Amniotic epithelial cell (primary cell): ENCODE measurements at places on chromosomes 2 and 18.

GRCh38 chr2:105362862-105363591 lies 25.7 kb downstream of the C2orf49 start:
- DNase-seq = no peak

GRCh38 chr2:151486053-151486452 lies 76.4 kb downstream of the RIF1 start:
- DNase-seq = no peak

DNA sequence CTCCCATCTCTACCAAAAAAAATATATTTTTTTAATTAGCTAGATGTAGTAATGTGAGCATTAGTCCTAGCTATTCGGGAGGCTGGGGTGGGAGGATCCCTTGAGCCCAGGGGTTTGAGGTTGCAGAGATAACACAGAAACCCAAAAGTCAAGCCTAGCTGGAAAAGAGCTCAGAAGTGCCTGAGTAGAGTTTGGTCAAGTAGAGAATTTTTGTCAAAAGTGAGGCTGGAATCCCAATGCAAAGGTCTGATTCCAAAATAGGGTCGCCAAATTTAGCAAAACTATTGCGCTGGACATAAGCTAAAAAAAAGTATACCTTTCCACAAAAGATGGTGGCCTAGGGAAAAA lies 15.5 kb upstream of the MSH6 start:
- DNase-seq = no peak

GRCh38 chr2:204515416-204515815 lies 29.9 kb upstream of the PARD3B start:
- DNase-seq = no peak

GRCh38 chr2:174623690-174624089 lies 26.1 kb upstream of the WIPF1 start:
- DNase-seq = no peak

DNA sequence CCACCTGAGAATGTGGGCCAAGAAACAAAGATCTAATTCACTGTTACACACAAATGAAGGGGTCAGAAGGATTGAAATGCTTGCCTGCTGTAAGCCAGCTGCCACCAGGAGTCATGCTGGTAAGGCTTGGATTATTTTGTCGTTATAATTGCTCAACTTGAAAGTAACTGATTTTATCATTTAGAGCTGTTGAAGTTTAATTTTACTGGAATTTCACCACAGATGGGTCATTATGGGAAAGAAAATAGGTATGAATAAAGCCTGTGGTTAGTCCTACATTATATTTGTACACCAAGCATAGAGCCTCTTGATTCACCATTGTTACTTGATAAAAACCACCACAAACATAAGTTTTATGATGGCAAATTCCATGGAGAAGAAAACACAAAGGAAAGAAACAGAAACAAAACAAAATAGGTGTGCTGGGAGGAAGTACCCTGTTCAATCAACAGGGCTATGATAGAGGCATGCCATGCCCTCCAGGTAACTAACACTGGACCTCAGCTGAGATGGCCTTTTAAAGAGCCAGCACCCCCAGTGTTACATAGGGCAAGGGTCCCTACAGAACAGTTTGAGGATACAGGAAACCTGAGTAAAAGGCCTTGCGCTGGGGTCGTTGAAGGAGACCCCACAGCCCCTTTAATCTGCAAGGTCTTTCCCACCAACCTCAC lies 3.0 kb downstream of the CLEC4F start:
- no peak for DNase-seq

DNA sequence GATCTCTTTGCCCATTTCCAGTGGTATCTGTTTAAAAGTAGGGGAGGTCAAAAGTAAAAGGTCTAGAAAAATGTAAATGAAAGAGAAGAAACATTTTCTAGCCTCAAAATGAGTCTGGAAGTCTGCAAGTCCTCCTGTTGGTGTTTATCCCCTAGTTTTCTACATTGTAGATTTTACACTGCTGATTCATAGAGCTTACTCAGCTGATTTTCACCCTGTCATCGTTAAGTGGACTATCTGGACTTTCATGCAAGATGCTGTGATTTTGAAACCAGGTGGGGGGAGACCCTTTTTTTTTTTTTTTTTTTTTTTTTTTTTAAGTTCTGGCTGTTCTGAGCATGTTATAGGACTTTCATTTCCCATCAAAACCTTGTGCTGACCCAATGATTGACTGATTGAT lies 10.3 kb downstream of the HOXD3 start:
- DNase-seq = no peak

DNA sequence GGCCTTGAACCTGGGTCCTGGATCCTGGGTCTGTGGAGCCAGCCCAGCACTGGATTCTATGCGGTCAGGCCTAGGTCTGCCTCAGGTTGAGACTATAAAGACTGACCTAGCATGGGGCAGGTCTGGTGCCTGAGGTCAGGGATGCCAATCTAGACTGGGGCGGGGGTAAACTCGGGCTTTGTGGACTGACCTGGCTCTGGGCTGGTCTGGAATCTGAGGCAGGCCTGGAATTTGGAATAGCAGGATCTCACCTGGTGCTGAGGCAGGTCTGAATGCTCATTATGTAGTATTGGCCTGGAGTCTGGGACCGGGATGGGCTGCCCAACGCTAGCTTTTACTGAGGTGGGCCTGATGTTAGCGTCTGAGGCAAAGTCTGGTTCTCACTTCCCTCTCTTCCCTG lies 256.0 kb downstream of the KIAA1328 start:
- no peak for DNase-seq

- peak; percentile 78 for DNase-seq
Observed at GRCh38 chr2:200756618-200757321, 54.9 kb upstream of the BZW1 start.

- DNase-seq = peak; percentile 82
Observed at GRCh38 chr18:22385718-22386117, 32.0 kb downstream of the CTAGE1 start.

GRCh38 chr2:127000937-127001336 lies 102.2 kb downstream of the TEX51 start:
- DNase-seq = peak; percentile 74

- DNase-seq = peak; percentile 97
Observed at GRCh38 chr2:180644709-180645108, 335.7 kb upstream of the UBE2E3 start.

- DNase-seq = no peak
Observed at GRCh38 chr2:221407765-221408164, 164.3 kb downstream of the EPHA4 start.

- DNase-seq = no peak
Observed at GRCh38 chr2:235951493-235951892, 216.7 kb downstream of the GBX2 start.

DNA sequence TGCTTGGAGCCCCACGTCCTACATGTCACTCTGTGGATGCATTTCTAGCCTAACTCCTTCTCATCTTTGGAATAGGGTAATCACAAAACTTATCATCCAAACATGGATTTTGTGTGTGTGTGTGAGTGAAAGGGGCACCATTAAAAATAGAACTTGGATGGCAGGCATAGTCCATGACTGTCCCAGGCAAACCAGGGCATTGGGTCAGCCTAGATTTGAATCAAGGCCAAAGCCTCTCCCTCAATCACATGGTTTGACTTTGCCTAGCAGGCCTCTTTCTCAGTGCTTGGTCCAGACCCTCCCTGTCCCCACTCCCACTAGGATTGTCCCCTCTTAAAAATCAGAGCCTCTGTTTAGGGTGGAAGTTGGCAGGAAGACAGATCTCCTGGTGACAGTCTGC lies 67.4 kb upstream of the BCL2L11 start:
- DNase-seq = no peak

DNA sequence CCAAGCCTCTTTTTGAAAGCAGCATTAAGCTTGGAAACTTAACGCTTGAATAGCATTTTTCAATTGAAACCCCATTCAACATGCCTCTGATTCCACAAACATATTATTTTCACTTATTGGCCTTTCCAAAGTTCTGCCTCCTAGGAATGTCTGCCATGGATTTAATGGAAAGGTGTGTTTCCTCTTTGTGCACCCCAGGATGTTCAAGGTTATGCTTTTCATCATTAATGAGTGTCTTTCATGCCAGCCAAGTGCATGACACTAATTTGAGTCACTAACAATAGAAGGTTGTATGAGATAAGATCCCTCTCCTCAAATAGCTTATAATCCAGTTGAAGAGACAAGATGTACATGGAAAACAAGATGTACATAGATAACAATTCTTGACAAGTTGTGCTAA lies 84.7 kb downstream of the ALPK2 start:
- DNase-seq = no peak

GRCh38 chr2:3005859-3006501 lies 371.6 kb downstream of the EIPR1 start:
- DNase-seq = no peak

GRCh38 chr2:217802876-217803652 lies 199.7 kb downstream of the TNS1 start:
- no peak for DNase-seq

DNA sequence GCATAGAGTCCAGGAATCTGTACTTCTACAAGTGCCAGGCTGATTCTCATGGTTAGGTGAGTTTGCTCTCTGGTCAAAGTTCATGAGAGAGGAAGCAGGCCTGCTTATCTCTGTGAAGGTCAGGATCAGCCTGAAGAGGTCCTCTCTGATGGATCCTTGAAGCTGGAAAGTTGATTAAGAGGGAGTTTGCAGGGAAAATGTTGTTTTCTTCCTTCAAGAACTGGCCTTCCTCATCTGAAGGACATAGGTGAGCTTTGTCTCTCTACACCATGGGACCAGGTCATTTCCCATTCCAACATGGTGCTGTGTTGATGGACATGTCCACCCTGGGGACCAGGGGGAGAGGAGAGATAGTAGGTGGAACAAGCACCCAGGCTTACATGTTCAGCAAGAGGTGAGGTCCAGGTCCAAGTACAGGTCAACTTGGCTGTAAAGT lies 14.9 kb downstream of the CCL20 start:
- no peak for DNase-seq

- peak; percentile 10 for DNase-seq
Observed at GRCh38 chr18:27608742-27609141, 423.6 kb upstream of the CHST9 start.

DNA sequence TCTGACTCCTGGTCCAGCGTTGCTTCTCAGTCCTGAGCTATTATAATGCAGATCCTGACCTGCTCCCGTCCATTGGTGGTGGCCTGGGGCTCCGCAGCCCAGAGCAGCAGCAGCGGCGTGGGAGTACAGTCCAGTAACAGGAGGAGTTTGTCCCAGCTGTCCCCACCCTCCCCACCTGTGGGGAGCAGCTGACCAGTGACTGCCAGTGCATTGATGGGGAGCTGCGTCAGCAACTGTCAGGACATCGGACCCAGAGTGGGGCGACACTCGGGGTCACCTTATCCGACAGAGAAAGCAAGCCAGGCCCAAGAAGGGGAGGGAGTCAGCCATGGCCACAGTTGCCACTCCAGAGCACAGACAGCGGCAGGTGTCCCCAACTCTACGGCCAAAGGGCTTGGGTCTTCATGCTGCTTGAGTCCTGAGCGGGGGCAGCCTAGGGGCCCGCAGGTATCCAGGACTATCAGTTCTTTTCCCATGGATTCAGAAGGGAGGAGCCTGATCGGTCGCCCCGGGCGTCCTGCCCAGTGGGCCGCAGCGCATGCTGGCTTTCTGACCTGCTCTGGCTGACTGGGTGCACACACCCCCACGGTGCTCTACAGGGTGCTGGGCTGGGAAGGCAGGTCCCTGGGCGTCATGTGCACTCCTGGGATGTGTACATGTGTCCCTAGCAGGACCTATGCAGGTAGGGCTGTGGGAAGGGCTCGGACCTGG lies 29.7 kb downstream of the DNMT3A start:
- DNase-seq = no peak

GRCh38 chr2:175167076-175167791 lies 769 bp downstream of the ATF2 start:
- DNase-seq = peak; percentile 54

- peak; percentile 36 for DNase-seq
Observed at GRCh38 chr2:222813177-222813843, 47.5 kb upstream of the ACSL3 start.

DNA sequence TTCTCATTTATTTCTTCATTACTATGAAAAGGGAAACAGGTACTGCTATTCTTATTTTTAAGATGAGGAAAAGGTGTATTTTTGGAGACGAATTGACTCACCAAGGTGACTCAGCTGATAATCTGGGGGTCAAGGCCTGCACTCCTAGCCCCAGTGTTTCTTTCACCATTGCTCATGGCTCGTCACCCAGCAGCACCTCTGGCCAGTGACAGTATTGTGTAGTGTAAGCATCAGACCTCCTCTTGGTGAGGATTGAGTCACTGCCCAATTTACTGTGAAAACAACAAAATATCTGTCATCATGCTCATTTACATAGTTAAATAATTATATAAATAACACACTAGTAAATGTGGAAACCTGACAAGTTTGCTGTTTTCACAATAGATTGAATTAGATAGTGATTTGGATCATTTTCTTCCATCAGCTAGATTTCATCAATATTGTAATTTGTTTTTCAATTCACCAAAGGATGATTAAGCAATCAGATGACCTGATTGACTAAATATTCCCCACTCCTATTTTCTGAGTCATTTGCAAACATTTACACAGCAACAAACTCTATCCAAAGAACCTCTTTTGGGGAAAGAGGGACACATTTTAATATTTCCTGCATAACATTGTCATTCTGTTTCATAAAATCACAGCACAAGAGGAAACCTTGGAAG lies 492.8 kb upstream of the RAB12 start:
- DNase-seq = peak; percentile 42

DNA sequence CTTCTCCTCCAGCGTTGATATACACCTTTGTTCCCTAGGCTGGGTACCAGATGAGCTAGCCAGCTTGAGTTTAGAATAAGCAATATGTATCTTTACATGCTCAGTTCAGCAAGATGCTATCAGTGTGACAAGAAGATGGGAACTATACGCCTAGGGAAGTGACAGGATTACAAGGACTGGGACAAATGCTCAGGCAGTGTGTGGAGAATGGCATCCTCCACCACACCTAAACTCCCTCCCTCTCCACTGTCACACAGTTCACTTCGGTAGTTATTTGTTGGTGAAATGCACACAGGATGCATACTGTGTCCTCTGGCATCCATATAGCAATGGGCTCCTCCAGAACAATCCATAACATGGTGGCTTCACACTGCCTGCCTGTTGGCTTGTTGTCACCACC lies 7.7 kb downstream of the STAT1 start:
- DNase-seq = no peak

GRCh38 chr2:73063472-73063871 lies 8.0 kb downstream of the SFXN5 start:
- no peak for DNase-seq

GRCh38 chr18:48195787-48196186 lies 213.4 kb downstream of the ZBTB7C start:
- DNase-seq = no peak

DNA sequence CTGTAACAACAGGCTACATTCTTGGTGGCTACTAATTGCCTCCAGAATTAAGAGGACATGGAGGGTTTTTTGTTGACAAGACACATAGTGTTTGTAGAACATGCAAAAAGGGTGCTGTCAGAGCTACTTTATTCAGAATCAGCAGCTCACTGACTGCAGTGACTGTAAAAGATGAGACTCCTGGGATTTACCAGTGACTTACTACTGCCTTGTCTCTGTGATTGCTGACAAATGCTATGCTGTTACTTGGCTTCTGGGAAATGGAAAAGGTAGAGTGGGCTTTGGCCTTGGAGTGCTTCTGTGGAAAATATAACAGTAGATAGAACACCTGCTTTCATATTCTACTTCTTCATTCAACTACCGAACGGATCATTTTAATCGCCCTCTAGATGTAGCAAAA lies 47.8 kb downstream of the GREB1L start:
- no peak for DNase-seq

GRCh38 chr2:144914113-144914512 lies 394.2 kb upstream of the ZEB2 start:
- no peak for DNase-seq

- DNase-seq = peak; percentile 60
Observed at GRCh38 chr18:62982600-62983251, 267.4 kb downstream of the PHLPP1 start.

GRCh38 chr2:224320660-224321059 lies 81.2 kb downstream of the FAM124B start:
- no peak for DNase-seq

- DNase-seq = peak; percentile 85
Observed at GRCh38 chr2:101882769-101883307, 108.9 kb upstream of the IL1R2 start.
